ENCODE measurements at places on chromosomes 1 and 21.

DNA sequence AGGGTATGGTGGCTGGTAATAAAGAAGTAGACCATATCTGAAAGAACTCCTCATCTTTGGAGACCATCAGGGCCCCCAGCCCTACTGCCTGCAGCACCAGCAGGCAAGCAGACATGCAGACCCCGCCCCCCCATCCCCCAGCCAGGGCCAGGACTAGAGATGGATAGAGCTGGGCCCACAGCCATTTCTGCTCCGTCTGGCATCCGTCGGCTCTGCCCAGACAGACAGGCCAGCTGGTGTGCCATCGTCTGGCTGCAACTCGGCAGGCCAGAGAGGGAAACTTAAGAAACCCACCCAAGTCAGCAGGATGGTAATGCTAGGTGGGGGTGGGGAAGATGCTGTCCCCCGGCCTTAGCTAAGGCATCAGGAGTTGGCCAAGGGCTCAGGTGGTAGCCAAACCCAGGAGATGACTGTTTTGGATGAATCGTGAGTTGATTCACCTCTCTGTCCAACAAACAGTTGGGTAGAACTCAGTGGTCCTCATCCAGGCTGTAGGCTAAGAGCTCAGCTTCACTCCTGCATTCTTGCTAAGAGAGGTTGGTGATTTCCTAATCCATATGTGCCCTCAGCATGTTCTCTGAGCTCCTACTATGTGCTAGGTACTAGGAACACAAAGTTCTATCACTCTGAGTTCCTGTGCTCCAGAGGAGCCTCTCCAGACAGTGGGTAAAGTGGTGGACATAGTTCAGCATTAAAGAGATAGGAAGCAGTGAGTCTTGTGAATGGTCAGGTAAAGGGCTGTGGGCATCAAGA lies 23.2 kb upstream of the TMEM222 start:
- no peak for DNase-seq

DNA sequence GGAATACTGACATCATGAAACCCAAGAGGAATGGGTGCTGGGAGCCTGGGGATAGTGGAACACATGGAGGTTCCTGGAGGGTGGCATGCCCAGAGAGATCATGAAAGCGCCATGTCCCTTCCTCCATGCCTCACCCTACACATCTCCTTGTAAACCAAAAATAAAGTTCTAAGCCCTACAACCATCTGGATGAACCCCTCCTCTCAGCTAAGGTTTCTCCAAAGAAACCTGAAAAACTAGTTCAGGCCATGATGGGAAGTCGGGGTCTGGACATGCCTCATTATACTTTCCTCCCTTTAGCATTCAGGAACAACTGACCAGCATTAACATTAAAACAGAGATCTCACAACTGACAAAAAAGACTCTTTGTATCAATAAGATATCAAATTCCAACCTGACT lies 68.5 kb downstream of the ACBD6 start:
- DNase-seq: no peak

DNA sequence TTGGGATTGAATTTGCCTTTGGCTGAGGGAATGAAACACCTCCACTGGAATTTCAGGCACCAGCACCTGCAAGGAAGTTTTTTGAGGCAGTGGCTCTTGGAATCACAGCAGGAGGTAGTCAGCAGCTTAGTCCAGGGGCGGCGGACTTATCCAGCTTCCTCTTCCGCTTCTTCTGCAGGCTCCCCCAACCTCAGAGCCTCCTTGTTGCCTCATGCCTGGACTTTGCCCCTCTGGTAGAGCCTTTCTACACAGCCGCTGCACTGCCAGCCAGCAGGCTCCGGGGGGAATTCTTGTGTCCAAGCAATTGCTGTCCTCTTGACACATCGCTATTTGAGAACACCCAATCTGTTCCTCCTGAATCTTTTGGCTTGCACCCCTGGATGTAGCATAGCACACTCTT lies 4.4 kb upstream of the RHEX start:
- DNase-seq: no peak

DNA sequence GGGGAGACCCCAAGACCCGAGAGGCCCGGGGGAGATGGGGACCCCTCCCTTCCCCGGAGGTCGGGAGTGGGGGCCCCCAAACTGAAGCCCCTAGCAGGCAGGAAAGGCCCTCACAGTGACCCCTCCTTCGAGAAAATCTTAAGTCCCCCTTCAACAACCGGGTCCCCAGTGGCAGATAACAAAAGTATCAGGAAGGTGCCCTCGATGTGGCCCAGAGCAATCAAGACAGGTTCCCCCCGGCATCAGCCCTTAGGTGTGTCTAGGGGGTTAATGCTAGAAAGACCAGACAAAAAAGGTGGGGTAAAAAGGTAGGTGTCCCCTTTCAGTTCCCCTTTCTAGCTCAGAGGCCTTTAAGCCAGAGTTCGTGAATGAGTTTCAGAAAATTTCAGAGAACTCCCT lies 282 bp upstream of the ECE1 start:
- DNase-seq: no peak

DNA sequence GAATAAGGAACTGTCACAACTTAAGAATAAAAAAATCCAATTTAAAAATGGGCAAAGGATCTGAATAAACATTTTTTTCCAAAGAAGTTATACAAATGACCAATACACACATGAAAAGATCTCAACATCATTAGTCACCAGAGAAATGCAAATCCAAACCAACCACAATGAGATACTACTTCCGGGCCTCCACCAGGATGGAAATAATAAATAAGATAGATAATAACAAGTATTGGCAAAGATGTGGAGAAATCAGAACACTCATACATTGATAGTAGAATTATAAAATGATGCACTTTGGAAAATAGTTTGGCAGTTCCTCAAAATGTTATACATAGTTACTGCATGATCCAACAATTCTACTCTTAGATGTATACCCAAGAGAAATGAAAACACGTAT lies 18.7 kb downstream of the ZSWIM5 start:
- DNase-seq: no peak

GRCh38 chr1:6027591-6027990 lies 18.1 kb upstream of the KCNAB2 start:
- DNase-seq: no peak

DNA sequence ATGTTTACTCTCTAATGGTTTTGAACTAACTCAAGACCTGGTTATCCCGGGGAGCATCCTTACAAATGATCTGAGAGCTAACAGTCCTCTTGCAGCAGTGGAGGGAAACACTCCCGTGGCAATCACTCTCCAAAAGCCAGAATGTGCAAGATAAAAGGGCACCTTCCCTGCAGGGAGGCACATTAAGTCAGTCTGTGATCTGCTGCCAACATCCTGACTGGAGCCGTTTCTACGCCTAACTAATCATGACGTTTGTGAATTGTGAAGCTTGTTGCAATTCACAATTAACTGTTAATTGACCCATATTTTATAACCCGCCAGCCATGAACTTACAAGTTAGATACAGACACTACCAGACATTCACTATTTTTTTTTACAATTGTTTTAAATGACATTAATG lies 52.1 kb upstream of the LGALS8 start:
- DNase-seq: no peak

GRCh38 chr1:45531873-45532272 lies 10.2 kb upstream of the PRDX1 start:
- no peak for DNase-seq

DNA sequence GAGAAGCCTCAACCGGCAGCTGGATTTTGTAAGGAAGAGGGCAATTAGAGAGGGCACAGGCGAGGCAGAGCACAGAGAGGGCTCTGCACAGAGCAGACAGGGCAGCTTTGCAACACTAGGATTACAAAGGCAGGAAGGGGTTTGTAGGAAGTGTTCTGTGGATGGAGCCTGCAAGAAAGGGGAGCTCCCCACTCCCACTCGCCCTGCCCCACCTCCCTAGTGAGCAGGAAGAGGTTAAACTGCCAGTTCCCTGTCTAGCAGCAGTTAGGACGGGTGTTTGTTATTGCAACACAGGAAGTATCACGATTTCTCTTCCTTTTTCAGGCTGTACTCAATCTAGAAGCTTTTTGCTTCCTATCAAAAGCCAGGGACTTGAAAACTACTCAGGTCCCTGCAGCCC lies 63.3 kb upstream of the LRRC8D start:
- DNase-seq: peak; percentile 40

DNA sequence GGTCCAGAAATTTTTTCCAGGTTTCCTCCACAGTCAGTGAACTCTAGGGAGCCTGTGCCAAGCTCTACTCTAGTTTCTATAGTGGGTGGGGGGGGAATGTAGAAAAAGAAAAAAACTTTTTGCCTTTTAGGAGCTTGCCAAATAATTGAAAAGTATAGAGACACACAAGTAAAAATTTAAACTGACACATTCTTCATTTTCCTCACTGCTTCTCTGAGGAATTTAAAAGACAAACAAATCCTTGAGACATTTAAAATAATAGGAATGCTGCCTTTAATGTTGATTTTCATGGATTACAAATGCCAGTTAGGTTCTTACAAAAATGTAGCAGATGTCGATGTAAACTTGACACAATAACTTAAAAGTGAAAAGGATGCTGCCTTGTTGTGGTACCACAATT lies 241.9 kb downstream of the DNM3 start:
- no peak for DNase-seq

DNA sequence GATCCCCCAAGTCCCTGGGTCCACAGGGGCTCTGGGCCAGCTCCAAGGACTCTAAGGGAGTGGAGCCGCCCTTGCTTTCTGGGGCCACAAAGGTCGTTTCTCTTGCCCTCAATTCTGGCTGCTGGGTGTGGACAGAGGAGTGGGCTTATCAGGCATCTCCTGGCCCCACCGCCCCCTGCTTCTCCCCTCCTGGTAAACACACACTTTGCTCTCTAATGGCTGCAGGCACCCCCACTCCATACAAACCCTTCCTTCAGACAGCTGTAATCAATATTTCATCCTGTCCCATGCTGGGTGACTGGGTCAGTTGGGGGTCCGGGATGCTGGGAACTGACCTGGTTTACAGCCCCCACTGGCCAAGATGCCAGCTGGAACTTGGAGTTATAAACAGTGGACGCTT lies 67.5 kb downstream of the PRDM16 start:
- no peak for DNase-seq

- no peak for DNase-seq
These were observed 35.2 kb downstream of the PTPRC start for GRCh38 chr1:198674009-198674408.

GRCh38 chr1:220044678-220045355 lies 1.5 kb downstream of the EPRS1 start:
- no peak for DNase-seq

Data from thymus (tissue), 14 donors.